K562 (cell line): ENCODE measurements at places on chromosomes 4 and X.
A peak's percentile ranks its signal among the peaks of the same experiment; 100 is the strongest.

DNA sequence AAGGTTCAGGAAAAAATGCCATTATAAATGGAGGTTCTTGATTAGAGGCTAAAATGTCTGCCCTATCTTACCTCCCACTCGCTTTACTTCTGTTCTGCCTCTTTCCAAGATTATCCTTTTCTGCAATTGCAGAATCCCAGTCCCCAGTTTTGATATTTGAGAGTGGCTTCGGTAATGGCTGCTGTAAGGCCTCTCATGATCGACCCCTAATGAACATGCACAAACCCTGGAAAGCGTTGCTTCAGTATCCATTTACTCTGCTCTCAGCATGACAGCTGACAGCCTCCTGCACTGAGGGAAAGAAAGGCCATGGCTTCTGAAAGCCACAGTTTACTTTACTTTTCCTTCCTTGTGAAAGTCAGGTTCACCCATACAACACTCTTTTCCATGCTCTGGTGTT lies 325.4 kb upstream of the GALNT7 start:
- no peak for DNase-seq

GRCh38 chrX:41095908-41096307 lies 10.7 kb downstream of the USP9X start:
- DNase-seq: no peak

GRCh38 chr4:67480810-67481209 lies 64.5 kb downstream of the CENPC start:
- no peak for DNase-seq

DNA sequence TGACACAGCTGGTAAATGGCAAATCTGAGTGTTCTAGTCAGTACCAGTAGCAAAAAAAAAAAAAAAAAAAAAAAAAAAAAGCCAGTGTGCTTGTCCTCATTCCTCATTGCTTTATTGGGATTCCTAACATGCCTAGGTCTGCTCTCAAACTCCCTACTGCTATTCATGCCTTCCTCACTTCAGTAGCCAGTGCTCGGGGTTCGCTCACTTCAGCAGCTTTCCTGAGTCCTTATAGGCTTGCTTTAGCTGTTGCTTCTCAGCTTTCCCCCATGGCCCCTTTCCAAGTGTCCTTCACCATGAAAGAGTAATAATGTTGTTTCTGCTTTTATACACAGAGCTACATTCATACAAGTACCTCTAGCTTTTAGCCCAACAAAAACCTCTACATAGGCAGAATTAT lies 30.8 kb downstream of the SLITRK2 start:
- no peak for DNase-seq

DNA sequence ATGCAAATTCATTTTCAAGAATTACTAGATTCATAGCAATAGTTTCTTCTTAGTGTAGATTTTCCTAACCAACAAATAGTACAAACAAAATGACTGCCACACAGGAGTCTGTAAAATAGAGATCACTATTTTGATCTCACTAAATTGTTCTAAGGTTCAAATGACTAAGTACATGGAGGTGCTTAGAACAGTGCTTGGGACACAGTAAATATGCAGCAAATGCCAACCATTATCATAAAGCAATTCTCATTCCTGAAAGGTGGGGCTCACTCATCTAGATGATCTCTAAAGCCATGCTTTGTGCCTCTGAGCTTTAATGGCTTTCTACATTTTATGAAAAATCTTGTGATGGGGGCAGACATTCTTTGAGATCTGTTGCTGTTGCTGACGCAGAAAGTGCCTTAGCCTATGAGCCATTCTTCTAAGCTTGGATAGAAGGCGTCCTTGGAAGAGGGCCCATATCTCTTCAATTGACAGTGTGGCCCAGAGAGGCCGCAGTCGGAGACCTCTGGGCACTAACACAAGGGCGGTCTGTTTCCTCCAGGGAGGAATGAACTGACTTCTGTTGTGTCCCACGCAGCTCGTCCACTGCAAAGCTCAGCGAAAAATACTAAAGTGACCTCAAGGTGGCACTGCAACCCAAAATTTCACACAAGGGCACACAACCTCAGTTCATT lies 23.5 kb downstream of the TLR10 start:
- peak; percentile 58 for DNase-seq

GRCh38 chr4:10535912-10536311 lies 78.7 kb upstream of the ZNF518B start:
- DNase-seq: no peak

GRCh38 chr4:47442980-47443379 lies 20.5 kb downstream of the COMMD8 start:
- no peak for DNase-seq

DNA sequence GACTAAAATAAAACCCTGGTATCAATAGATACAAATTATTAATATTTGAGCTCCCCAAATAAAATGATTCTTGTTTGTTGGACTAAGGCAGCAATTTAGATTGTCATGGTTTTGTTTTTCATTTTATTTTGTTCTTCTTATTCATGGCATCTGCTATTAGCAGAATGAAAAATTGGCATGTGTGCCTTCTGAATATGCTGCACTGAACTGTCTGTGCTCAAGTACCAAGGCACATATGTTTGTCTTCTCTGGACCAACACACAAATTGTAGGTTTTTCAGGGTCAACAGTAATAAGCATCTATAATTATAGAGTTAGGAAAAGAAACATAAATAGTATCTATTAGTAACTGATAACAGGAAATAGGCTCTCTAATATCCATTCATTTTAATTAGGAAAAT lies 121.1 kb downstream of the BANK1 start:
- DNase-seq: no peak

DNA sequence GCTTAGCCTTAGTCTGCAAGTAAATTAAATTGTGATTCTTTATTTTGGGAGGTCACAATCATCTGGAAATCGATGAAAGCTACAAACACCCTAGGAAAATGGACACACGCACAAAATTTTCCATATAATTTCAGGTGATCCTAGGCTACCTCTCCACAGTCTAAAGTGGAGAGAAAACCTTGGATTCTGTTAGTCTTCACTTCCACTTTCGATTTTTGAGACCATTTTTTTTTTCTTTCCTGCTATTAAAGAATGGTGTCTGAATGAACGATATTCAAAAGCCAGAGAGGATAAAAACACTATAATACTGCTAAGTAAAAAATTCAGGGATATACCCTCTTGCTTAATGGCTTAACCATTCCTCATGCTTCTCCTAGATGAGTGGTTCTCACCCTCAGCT lies 1.7 kb downstream of the FBXL5 start:
- DNase-seq: no peak

DNA sequence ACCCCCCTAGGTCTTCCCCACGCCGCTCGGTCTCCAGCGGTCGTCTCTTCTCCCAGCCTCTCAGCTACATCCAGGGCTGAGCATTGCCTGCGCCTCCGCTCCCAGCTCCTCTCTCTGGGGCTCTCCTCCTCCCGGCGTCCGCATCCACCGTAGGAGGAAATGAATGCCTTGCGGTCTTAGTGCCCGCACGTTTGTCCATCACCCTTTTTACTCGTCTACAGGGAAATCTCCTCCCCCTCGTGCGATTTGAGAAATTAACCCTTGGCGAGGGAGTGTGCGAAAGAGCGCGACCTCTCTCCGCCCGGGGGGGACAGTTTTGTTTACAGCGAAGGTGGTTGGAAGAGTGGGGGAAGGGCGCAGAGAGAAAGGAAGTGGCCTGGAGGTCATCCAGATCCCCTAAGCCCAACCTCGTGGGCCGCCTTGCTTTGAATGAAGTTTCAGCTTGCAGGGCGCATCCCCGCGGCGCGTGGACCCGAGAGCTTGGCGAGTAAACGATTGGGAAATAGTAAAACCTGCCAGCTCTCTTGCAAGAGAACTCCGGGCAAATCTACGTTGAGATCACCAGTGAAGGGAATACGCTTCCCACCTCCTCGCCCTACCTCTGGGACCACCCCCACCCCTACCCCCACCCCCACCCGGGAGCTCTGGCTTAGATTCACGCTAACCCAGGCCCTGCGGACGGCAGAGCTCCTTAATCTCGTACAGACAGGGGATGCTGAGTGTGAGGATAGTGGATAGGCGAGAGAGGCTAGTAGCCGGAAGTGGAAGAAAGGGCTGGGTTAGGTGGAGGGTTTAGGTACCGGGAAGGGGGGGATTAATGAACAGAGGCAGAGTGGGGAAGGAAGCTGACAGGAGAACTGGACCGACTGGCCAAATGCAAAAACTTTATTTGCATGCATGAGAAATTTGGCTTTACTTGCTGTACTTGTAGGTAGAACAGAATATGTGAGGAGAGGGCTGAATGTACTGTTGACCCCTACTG lies at the start of gene ELOVL6:
TSS of gene ELOVL6 (minus strand) at position 181 of the 982 bp plus-strand sequence. CDS start 280 bp downstream, outside the sequence.
- peak; percentile 96 for DNase-seq

- no peak for DNase-seq
Observed at GRCh38 chr4:164989471-164989870, 12.0 kb upstream of the TRIM61 start.

DNA sequence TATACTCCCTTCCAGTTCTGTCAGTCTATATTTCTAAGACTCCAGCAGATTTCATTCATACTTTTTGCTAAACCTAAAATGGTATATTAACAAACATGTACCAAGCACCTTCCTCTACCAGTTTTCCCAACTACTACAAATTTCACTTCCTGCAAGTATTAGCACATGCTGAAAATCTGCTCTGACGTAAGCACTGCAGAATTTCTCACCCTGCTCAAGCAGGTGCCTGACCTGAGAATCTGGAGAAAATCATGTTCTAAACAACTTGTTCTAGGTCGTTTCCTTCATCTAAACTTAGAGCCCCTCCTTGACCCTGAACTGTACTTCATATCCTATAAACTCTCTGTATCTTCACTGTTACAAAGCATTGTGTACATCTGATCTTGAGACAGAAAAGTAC lies 380.7 kb upstream of the NOCT start:
- no peak for DNase-seq

DNA sequence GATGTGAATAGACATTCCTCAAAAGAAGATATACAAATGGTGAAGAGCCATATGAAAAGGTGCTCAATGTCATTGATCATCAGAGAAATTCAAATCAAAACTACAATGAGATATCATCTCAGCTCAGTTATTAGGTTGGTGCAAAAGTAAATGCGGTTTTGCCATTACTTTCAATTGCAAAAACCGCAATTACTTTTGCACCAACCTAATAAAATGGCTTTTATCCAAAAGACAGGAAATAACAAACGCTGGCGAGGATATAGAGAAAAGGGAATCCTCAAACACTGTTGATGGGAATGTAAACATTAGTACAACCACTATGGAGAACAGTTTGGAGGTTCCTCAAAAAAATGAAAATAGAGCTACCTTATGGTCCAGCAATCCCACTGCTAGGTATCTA lies 5.1 kb downstream of the CLIC2 start:
- no peak for DNase-seq

GRCh38 chr4:1713003-1713851 lies 1.1 kb upstream of the SLBP start:
- no peak for DNase-seq

DNA sequence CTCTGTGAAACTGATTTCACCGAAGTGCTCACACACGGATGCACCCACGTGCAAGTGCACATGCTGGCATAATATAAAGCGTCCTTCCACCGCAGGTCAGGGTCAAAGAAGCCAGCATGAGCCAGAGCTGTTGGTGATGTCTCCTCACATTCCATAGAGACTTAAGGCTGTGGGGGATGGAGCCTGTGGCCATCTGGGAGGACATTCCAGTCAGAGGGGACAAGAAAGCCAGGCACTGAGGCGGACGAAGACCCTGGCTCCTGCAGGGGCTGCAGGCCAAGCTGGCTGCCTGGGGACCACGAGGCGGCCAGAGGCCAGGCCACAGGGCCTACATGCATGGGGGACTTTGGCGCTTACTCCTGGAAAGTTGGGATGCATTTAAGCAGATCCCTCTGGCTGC lies 7.7 kb downstream of the RNF212 start:
- DNase-seq: no peak

DNA sequence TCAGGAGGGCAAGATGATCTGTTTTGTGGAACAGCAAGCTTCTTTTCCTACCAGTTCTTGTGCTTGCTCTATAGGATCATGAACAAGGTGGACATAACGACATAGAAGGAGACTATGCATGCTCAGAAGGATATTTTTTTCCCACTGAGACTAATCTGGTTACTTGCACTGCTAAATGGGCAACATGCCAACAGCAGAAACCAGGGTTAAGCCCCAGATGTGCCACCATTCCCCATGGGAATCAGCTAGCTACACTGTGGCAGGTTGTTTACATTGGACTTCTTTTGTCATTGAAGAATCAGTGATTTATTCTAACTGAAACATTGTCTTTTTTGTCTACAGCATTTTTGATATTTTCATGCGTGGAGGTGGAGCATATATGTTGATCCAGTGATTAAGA lies 165.6 kb downstream of the C4orf33 start:
- DNase-seq: no peak

DNA sequence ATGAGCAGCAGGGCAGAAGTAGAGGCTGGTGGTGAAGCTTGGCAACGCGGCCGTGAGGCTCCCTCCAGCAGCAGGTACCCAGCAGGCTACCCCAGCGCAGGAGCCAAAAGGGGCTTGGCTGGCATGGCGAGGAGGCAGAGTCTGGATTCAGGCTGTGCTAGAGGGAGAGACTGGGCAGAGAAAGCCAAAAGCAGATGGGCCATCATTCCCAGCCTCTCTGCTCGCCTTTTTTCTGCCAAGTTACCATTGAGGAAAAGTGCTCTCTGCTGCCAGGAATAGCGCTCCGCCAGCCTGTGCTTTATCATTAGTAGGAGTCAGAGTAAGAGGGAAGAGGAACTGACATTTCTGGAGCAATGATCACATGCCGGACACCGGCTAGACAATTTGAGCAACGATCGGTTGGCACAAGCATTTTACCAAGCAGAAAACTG lies 28.7 kb upstream of the MAP3K15 start:
- DNase-seq: no peak

DNA sequence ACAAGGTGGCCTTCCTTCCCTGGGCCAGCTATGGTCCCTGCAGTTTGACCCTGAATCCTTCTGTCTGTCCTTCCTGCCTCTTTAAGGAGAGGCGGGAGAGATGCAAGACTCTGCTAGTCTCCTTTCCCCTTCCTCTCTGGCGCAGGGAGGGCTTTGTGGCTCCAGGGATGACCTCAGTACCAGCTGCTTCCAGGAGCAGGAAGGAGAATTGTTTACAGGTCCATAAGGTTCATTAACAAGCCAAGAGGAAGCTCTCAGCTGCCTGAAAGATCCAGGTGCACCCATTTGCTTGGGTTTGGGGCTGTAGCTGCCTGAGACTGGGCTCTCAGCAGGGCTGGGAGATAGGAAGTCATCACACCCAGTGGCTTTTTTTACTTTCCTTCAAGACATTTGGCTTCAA lies 4.0 kb upstream of the FATE1 start:
- no peak for DNase-seq

GRCh38 chr4:4859799-4860599 lies 534 bp downstream of the MSX1 start:
- peak; percentile 59 for DNase-seq

- no peak for DNase-seq
Observed at GRCh38 chr4:1137850-1138249, 24.5 kb upstream of the RNF212 start.

- DNase-seq: no peak
Observed at GRCh38 chr4:126890994-126891393, 741.8 kb upstream of the INTU start.

- DNase-seq: no peak
Observed at GRCh38 chrX:107123750-107124149, 5.1 kb upstream of the RBM41 start.

GRCh38 chrX:117680286-117680685 lies 436.3 kb downstream of the KLHL13 start:
- DNase-seq: no peak
